ENCODE measurements at places on chromosomes 2 and 18.
A peak's percentile ranks its signal among the peaks of the same experiment; 100 is the strongest.

DNA sequence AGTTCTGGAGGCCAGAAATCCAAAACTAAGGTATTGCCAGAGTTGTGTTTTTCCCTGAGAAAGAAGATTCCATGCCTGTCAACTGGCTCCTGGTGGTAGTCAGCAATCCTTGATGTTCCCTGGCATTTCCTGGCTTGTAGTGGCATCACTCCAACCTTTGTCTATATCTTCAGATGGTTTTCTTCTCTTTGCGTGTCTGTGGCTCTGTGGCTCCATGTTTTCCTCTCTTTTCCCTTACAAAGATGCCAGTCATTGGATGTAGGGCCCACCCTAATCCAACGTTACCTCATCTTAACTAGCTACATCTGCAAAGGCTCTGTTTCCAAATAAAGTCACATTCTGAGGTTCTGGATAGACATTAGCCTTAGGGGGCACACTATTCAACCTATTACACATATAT lies 41.8 kb downstream of the SLC14A1 start:
- DNase-seq: no peak

DNA sequence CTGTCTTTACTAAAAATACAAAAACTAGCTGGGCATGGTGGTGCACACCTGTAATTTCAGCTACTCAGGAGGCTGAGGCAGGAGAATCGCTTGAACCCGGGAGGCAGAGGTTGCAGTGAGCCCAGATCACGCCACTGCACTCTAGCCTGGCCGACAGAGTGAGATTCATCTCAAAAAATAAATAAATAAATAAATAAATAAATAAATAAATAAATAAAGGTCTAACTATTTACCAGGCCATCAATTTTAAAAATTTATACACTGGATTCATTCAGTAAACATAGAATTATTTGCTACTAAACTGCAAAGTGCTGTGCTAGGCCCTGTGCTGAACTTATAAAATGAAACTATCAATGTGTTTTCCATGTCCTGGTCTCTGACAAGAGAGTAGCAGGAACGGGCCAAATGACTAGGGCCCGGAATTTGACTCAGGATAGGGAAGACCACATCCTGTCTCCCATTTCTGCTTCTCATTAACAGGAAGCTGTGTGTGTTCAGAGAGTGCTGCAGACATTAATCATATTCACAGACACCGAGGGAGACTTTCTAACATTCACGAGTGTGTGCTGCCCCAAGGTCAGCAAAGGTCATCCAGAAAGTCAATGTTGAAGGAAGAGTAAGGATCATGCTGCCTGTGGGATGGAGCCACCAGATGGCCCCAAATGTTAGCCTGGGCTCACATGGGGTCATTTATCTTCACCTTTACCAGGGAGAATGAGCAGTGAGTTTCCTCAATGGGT lies 95.8 kb downstream of the SPP2 start:
- DNase-seq: no peak

GRCh38 chr2:200450288-200450687 lies 59.6 kb downstream of the KCTD18 start:
- no peak for DNase-seq

GRCh38 chr2:70357684-70358071 lies 55.8 kb upstream of the FAM136A start:
- DNase-seq: no peak

DNA sequence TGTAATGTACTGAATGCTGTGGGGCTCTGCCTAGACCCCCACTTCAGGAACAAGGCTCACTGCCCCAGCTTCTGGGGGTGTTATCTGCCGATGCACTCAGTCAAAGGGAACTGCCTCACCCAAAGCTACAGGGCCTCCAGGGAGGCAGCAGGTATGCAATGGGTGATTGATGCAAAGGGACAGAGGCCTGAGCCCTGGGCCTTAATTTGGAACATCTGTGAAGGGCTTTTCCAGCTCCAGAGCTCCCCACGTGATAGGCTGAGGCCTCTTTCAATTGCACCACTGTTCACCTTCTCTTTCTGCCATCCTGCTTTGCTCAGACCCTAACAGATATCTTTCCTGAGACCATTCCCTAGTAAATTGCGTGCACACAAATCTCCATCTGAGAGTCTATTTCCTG lies 131.0 kb downstream of the ATL2 start:
- no peak for DNase-seq

- DNase-seq: no peak
These were observed 147.8 kb upstream of the MMADHC start for GRCh38 chr2:149735237-149735958.

DNA sequence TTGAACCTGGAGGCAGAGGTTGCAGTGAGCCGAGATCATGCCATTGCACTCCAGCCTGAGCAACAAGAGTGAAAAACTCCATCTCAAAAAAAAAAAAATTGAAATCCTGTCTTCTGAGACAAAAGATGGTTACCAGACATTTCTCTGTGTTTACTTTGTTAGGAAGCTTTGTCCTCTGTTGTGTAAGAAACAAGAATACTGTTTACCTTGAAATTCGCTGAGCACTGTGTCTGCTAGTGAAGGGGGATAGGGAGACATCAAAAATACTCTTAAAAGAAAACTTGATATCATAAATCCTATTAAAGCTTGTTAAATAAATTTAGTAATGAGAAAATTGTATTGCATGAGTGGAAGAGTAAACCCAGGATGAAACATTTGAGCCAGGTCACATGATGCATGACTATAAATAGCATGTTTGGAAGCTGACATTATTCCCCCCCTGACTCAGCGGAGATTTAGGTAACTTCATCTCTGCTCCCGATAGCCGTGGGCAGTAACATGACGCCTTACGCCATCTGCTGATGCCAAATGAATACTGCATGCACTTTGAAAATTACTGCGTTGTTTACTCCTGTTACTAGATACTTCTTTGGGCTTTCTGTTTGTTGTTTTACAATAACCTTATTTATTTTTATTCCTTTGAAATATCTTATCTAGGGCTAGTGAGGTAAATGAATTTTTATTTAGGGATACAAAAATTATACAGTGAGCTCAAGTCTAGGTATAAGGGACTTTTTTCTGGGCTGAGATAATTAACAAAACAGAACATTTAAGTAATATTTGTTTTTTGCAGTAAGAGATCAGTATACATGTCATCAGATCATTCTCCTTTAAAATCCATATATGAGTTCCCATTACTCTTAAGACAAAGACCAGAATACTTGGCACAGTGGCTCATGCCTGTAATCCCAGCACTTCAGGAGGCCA lies 134.9 kb downstream of the MAP3K20 start:
- peak; percentile 76 for DNase-seq

- DNase-seq: no peak
These were observed 126.9 kb upstream of the TRIB2 start for GRCh38 chr2:12589802-12590320.

DNA sequence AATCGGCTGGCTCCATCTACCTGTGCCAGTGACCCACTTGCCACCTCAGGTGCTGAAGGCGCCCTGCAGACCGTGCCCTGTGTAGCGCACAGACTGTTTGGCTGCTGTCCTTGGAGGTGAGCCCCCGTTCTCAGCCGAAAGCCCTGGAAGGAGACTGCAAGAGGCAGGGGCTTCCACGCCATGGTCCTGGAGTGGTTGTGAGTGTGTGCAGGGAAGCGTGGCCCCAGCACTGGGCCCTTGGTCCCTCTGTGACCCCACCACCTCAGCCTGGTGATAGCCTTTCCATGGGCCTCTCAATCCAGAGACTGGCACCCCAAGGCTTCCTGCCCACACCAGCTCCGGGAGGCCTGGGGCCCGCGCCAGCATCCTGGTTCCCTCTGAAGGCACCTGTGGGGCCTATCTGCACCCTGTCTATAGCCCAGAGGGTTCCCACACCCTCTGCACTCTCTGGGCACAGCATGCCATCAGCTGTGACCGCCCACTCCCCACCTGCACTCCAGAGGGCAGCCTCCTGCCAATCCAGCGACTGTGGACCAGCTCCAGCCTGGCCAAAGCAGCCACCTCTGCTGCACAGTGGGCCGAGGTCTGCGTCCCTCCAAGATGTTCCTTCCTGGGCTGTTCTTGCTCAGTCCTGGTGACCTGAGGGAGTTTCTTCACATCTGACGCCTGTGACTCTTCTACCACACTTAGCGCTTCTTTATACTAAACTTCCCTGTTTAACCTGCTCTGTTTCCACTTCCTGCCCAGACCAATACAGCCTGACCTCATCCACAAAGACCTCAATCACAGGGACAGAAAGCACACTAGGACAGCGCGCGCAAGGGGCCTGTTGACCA lies 109.5 kb downstream of the EIPR1 start:
- DNase-seq: no peak

GRCh38 chr2:186302263-186302662 lies 183.8 kb upstream of the ZC3H15 start:
- no peak for DNase-seq

DNA sequence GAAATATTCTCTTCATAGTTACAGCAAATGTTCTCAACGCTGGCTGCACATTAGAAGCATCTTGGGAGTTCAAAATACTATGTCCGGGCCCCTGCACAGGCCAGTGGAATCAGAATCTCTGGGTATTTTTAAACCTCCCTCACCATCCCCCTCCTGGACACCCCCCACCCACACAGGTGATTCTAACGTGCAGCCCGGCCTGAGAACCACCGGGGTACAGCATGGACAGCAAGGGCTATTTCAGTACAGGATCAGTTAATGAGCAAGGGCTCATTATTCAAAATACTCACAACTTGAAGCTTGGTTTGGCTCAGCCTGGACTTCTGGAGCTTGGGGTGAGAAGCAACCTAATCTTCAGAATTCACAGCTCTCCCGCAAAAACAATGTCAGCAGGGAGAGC lies 31.4 kb downstream of the INO80C start:
- DNase-seq: no peak

- DNase-seq: no peak
These were observed 39.2 kb downstream of the HK2 start for GRCh38 chr2:74873012-74873665.

DNA sequence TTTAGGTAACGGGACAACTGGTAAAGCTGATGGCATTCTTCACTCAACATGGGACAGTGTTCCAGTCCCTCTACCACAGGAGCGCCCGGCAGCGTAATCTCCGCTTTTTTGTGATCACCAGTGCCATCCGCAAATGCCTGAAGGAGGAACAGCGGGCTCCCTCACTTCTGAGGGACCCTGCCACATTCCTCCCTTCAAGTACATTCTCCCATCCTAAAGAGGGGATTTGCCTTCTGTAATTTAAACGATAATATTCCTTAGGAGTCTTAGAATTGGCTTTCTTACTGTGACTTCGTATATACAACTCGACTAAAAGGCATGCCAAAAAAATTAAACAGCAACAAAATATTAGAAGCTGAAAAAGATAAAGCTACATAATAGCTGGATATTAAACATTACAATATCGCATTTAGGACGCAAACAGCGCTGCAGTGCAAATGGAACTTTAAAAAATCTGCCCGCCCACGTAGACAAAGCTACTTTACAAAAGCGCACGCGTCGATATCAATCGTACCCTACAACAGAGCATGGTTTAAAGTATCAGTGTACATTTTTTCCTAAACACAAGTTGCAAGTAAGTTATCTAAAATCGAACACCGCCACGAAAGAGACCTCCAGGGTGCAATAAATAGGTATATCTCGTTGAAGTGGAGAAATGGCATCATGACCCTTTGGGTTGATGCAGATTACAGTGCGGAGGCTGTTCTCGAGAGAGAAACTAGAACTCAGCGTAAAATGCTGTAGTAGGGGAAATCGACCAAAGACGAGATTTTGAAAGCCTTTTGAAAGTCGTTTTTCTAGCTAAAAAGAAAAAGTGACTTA lies 2.3 kb upstream of the VSNL1 start:
- DNase-seq: peak; percentile 56

GRCh38 chr2:215850380-215850779 lies 163.0 kb downstream of the MREG start:
- DNase-seq: no peak

- DNase-seq: no peak
These were observed 65.2 kb upstream of the FIGN start for GRCh38 chr2:163800951-163801381.

- no peak for DNase-seq
These were observed 23.4 kb downstream of the ACSL3 start for GRCh38 chr2:222884114-222884771.

DNA sequence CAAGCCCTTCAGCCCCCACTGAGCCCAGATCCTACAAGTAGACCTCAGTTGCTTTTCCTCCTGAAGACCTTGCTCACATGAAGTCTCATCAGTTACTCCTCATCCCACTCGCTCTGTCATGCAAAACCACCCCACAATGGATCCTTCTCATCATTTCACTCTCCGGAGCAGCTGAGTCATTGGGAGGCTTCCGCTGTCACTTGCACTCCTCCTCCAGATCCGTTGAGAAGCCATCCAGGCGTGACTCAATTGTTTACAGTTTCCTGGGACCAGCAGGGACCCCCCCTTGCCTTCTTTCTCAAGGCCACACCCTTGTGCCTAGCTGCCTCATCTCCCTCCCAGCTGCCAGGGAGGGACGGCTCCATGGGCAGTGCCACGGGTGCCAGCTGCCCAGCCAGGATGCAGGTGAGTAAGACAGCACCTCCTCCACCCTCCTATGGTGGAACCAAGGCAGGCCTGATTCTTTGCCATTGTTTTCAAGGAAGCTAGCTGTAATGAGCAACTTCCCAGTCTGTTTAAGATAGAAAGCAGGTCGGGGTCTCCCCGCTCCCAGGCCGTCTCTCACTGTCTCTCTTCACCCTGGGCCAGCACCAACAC lies 16.3 kb downstream of the GPR55 start:
- peak; percentile 93 for DNase-seq

DNA sequence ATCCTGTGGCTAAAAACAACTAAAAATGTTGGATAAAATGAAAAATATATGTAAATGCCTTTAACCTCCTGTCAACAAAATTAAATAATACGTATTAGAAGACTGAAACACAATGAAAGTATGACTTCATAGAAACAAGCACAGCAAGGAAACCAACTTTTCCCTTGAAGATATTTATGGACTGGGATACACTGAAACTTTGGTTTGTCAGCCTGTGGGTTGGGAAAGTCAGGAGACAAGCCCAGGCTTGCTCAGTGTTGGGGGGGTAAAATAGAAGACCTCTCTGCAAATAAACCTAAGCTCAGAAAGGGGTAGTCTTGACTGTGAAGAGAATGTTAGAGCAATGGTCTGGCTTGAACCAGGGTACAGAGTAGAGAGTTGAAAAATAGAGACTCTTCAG lies 454.5 kb downstream of the FBXO15 start:
- DNase-seq: no peak

- no peak for DNase-seq
These were observed 61.7 kb upstream of the TEX51 start for GRCh38 chr2:126836761-126837679.
